ENCODE measurements at places on chromosomes 11 and 22. TPM values are rescaled to one million over a fixed set of nuclear protein-coding genes. Genes with fewer than 3 reads are reported as not detected.

The OR8G1 gene
- polyA plus RNA-seq, result not detected

The DKK3 gene
- 29.6 TPM for polyA plus RNA-seq

The FIBIN gene
- polyA plus RNA-seq, result 3.9 TPM

The C11orf65 gene
- polyA plus RNA-seq, result 0.33 TPM

The ELF5 gene
- polyA plus RNA-seq, result 0.19 TPM

The MAPK8IP2 gene
- polyA plus RNA-seq, result 1.6 TPM

The TMPRSS4 gene
- 84.7 TPM for polyA plus RNA-seq

The EIF3F gene
- 580 TPM for polyA plus RNA-seq

The P4HA3 gene
- 0.28 TPM for polyA plus RNA-seq

The INPP5J gene
- 7.5 TPM for polyA plus RNA-seq

The MYOD1 gene
- not detected for polyA plus RNA-seq

The SGSM1 gene
- 0.68 TPM for polyA plus RNA-seq

The SORL1 gene
- 1.8 TPM for polyA plus RNA-seq

The APOA5 gene
- not detected for polyA plus RNA-seq

The CWF19L2 gene
- polyA plus RNA-seq, result 89.8 TPM

The SLC22A8 gene
- polyA plus RNA-seq, result not detected

The C11orf86 gene
- polyA plus RNA-seq, result not detected

The STX3 gene
- 44.8 TPM for polyA plus RNA-seq

The HARBI1 gene
- 2.3 TPM for polyA plus RNA-seq

The CRYBA4 gene
- not detected for polyA plus RNA-seq

The DAGLA gene
- polyA plus RNA-seq, result 3.2 TPM

The HBE1 gene
- not detected for polyA plus RNA-seq

The CDKN1C gene
- polyA plus RNA-seq, result 41.7 TPM

The CREB3L1 gene
- polyA plus RNA-seq, result 59.3 TPM

The MUC2 gene
- polyA plus RNA-seq, result not detected

The KDM4E gene
- polyA plus RNA-seq, result not detected

The USP2 gene
- polyA plus RNA-seq, result 7.8 TPM

The CXCR5 gene
- polyA plus RNA-seq, result 0.15 TPM

The TRIM21 gene
- 30.2 TPM for polyA plus RNA-seq

The MPZL3 gene
- polyA plus RNA-seq, result 3.4 TPM

The GAL3ST1 gene
- 8.9 TPM for polyA plus RNA-seq

The SAA4 gene
- not detected for polyA plus RNA-seq

The OR51B4 gene
- polyA plus RNA-seq, result not detected

The CBLIF gene
- 546 TPM for polyA plus RNA-seq

The MIOX gene
- not detected for polyA plus RNA-seq

The MRGPRX3 gene
- polyA plus RNA-seq, result not detected

The PHLDB1 gene
- 28.4 TPM for polyA plus RNA-seq

The RFPL3 gene
- not detected for polyA plus RNA-seq

The CREBZF gene
- polyA plus RNA-seq, result 20.6 TPM

The UBQLN3 gene
- not detected for polyA plus RNA-seq

The FGF4 gene
- polyA plus RNA-seq, result not detected

The RAC2 gene
- 22.8 TPM for polyA plus RNA-seq

The CDC42BPG gene
- 8.9 TPM for polyA plus RNA-seq

The SRPRA gene
- polyA plus RNA-seq, result 26.4 TPM

The OR52I1 gene
- not detected for polyA plus RNA-seq

The SCN2B gene
- polyA plus RNA-seq, result 0.46 TPM

The OR2AT4 gene
- not detected for polyA plus RNA-seq

The MOGAT2 gene
- polyA plus RNA-seq, result 1.3 TPM

The CDON gene
- polyA plus RNA-seq, result 1.0 TPM

The SLC22A12 gene
- not detected for polyA plus RNA-seq

The FOLR2 gene
- 14.8 TPM for polyA plus RNA-seq

The MAJIN gene
- polyA plus RNA-seq, result not detected

The OR6T1 gene
- not detected for polyA plus RNA-seq

The TMEM179B gene
- 32.1 TPM for polyA plus RNA-seq

All from stomach (tissue), 19 donors.